ENCODE measurements at places on chromosomes 7 and 10.

DNA sequence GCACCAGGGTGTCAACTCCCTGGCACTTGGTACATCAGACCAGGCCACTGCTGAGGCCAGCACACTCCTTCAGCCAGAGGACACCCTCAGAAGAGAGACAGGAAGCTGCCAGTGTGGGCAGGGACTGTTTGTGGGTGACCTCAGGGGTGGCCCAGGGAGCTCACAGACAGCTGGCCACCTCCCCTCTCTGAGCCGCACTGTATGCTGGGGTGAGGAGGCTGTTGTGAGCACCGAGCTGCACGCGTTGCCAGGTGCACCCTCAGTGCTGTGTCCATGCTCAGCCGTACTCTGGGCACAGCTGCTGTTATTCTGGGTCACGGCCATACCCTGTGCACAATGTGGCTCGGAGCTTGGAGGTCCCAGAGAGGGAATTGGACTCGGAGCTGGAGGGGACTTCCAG, 61.5 kb upstream of the NANOS1 start:
- no peak for DNase-seq
- H3K4me1 ChIP-seq: no peaks in the 10 kb centered on the region
- no peaks in the 10 kb centered on the region for H3K36me3 ChIP-seq
- H3K27me3 ChIP-seq: no peaks in the 10 kb centered on the region
- no peak overlapping the region for H3K27ac ChIP-seq

DNA sequence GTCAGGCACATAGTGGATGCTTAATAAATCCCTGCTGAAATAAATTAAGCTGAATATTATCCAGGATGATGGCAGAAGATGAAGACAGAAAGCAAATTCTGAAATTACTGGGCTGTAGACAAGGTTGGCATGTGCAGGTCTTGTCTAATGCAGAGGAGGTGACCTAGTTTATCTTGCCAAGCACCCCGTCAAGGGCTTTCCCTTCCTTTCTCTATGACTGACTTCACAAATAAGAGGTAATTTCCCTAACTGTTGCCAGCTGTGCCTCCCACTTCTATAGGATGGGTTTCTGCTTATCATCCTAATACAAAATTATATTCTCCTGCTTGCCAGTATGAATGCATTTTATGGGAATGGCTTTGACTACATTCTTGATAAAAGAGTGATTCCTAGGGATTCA, 38.0 kb downstream of the LHFPL3 start:
- DNase-seq: no peak
- no peaks in the 10 kb centered on the region for H3K27me3 ChIP-seq
- no peak overlapping the region for H3K4me3 ChIP-seq
- no peaks in the 10 kb centered on the region for H3K36me3 ChIP-seq
- no peak overlapping the region for H3K27ac ChIP-seq
- no peaks in the 10 kb centered on the region for H3K4me1 ChIP-seq

- peaks cover 2% of the 10 kb centered on the region for H3K27me3 ChIP-seq
- no peak for DNase-seq
- peaks cover 8% of the 10 kb centered on the region for H3K4me1 ChIP-seq
- H3K36me3 ChIP-seq: no peaks in the 10 kb centered on the region
- H3K4me3 ChIP-seq: no peak overlapping the region
- no peak overlapping the region for H3K27ac ChIP-seq
Observed at GRCh38 chr10:1605999-1606940, 131.1 kb downstream of the ADARB2 start.

GRCh38 chr7:30069096-30069867, 41.1 kb downstream of the PLEKHA8 start:
- no peaks in the 10 kb centered on the region for H3K4me1 ChIP-seq
- peaks cover 15% of the 10 kb centered on the region for H3K36me3 ChIP-seq
- no peak overlapping the region for H3K4me3 ChIP-seq
- H3K27ac ChIP-seq: no peak overlapping the region

DNA sequence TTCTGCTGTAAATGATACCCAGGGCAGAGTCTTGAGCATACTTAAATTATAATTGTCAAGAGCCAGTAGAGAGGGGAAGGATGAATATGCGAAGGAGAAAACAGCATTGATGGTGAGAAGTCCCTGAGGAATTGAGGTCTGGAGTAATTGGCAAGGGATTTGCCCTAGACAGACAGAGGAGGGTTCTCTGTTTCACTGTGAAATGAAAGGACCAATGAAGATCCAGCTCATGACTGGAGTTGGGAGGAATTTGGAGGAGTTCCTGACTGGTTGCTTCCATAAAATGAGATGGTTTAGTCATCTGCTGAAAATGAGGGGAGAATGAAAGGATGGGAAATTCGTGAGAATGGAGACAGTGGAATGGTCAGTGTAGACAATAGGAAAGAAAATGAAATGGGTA, 6.8 kb downstream of the PRPF18 start:
- no peaks in the 10 kb centered on the region for H3K36me3 ChIP-seq
- H3K27me3 ChIP-seq: no peaks in the 10 kb centered on the region
- H3K4me3 ChIP-seq: no peak overlapping the region
- H3K27ac ChIP-seq: no peak overlapping the region
- DNase-seq: no peak

GRCh38 chr7:44631458-44632115, 25.2 kb downstream of the OGDH start:
- H3K27ac ChIP-seq: no peak overlapping the region
- peaks cover 17% of the 10 kb centered on the region for H3K4me1 ChIP-seq
- H3K4me3 ChIP-seq: no peak overlapping the region
- DNase-seq: no peak
- peaks cover 5% of the 10 kb centered on the region for H3K36me3 ChIP-seq

GRCh38 chr10:70894416-70894815, 6.1 kb upstream of the PCBD1 start:
- H3K36me3 ChIP-seq: no peaks in the 10 kb centered on the region
- no peak for DNase-seq
- peaks cover 15% of the 10 kb centered on the region for H3K4me1 ChIP-seq
- H3K4me3 ChIP-seq: no peak overlapping the region
- no peak overlapping the region for H3K27ac ChIP-seq

DNA sequence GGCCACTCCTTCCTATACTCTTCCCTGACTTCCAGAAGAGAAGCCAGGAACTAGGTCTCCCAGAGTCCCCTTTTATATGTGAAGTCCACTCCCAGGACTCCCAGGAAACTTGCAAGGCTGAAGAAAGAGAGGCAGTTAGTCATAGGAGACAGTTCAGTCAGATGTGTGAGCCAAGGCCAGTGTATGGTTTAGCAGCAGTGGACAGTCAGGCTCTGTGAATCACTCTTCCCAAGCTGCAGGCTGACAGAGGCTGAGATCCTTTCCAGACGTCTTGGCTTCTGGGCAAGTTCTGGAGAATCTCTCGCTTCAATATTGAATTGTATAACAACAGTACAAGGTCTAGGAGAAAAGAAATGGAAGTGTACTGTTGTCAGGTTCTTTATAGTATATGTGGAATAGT, 26.9 kb downstream of the BLVRA start:
- no peaks in the 10 kb centered on the region for H3K4me1 ChIP-seq
- DNase-seq: no peak
- H3K27me3 ChIP-seq: no peaks in the 10 kb centered on the region
- H3K4me3 ChIP-seq: no peak overlapping the region

All from H1 (cell line).